ENCODE measurements at places on chromosomes 2 and 18.
A peak's percentile ranks its signal among the peaks of the same experiment; 100 is the strongest.

GRCh38 chr2:40168546-40168945 lies 283.3 kb downstream of the SLC8A1 start:
- no peak for DNase-seq

DNA sequence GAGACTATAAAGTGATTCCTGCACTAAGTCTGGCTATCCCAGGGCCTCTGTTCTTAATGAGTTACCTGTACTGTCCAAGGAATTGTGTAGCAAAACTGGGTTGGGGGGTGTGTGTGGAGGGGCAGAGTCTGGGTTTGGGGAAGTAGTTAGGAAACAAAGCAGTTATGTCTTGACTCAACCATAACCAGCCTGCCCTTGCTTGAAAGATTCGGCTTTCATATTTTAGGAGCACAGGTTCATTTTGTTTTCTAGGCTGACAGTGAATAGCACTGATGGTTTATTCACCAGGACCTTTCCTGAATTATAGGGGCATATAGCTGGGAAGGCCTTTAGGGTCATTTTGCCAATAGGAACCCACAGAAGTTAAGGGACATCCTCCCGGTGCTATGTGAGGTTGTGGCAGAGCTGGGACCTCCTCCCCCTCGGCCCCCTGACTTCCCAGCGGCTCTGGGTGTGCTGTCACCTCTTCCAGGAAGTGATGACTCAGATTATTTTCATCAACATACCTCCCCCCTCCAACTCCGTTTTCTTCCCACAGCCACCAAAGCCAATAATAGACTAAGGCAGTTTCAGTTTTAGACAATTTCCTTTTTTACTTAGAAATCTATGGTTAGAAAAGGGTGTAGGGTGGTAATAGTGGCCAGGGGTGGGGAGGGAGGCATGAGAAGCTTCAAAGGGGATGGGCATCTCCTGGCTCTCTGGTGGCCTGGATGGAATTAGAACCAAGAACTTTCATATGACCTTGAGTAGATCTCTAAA lies 44.8 kb downstream of the SETBP1 start:
- DNase-seq = peak; percentile 50

- DNase-seq = no peak
Observed at GRCh38 chr18:36534154-36534688, 236.7 kb downstream of the FHOD3 start.

GRCh38 chr2:239081622-239082021 lies 233.7 kb downstream of the TWIST2 start:
- no peak for DNase-seq

DNA sequence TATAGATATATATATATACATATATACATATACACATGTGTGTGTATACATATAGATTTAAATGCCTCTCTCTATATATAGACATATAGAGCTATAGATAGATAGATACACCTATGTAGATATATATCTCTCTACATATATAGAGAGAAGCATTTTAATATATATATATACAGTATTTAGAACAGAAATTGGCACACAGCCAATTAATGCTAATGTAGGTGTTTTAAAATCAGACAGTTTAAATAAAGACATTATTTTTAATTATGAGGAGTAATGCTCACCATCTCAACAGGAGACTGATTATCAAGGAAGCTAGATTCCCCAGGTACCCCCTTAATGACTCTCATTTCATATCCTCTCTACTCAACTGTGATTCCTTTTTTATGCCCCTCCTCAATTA lies 170.7 kb upstream of the CRIM1 start:
- no peak for DNase-seq

DNA sequence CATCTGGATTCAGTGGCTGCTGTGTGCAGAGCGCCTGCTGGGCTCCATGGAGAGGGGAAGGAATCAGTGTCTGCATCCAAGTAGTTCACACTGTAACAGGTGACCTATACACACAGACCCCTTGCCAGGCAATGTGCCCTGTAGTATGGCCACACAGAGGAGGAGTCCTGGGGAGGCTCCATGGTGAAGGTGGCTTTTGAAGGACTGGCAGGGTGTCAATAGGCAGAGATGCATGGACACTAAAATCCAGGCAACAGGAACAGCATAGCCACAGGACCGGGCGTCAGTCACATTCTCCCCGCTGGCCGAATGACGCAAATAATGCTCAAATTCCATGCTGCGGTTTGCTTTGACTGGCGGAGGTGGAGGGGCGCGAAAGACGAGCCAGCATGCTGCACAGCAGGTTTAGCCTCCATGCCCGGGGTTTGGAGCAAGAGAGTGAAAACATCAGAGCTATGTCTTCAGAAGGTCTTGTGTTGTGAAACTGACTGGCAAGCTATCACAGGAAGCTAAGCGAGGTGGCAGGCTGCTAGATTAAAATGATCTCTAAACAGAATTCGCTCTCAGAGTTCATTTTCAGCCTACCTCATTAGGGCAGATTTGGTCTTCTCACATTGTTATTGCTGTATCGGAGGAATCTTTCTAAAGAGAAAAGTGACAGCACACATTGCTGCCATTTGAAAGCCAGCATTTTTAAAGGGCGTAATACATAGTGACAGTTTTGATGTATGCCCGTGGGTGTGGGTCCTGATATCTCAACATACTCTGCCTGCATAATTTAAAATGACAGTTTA lies 1.2 kb upstream of the CHMP1B start:
- peak; percentile 92 for DNase-seq

GRCh38 chr2:9771101-9771449 lies 72.2 kb upstream of the TAF1B start:
- no peak for DNase-seq

DNA sequence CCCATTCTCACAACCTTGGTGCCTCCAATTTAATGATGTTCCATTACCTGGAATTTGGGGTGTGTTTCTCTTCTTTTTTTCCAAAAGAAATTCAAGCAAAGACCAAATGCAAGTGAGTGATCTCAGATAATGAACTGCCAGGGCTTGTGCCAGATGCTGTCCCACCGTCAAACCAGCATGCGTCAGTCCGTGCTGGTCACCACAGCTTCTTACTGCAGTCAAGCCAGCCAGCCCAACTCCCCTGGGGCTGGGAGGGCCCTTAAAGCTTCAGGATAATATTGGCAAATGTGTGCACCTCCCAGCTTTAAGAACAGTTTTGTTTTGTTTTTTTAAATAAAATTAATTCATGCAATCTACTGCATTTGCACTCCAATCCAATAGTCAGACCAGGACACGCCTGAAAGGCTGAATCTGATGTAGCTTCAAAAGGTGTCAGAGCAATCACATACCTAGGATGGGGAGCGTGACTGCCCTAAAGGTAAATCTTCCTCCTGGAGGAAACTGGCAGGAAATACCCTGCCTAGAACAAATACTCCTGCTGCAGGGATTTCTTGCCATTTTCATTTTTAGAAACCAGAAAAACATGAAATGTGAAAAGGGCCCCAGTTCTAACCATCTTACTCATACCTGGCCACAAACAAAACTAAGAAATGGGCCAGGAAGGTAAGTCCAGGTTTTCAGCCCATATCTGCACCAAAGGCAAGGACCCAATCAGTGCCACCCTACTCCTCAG lies 26.8 kb upstream of the SP3 start:
- DNase-seq = no peak

- DNase-seq = peak; percentile 54
Observed at GRCh38 chr2:219737270-219737691, 109.9 kb downstream of the SLC4A3 start.

DNA sequence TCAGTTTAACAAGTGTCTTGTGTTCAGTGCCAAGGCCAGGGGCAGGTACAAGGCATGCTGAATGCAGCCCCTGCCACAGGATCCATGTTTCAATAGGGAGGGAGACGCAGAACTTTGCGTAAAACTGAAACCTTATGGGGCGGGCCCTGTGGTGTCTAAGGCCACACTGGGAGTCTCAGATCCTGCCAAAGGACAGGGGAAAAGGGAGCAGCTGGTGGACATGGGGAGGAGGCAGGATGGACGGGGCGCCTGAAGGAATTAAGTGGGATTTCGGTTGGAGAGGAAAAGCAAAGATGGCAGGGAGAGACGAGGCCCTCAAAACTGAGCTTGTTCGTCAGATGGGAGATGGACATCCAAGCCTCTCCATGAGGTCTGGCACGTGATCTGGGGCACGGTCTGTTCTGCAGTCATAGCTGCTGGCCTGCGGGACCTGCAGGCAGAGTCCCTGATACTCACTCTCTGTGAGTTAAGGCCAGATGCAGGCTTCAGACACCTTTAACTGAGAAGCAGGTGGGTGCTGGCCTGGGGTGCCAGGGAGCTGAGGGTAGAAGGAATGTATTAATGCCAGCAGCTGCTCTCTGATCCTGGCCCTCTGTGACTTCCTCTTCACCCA lies 48.8 kb downstream of the TCF7L1 start:
- no peak for DNase-seq

DNA sequence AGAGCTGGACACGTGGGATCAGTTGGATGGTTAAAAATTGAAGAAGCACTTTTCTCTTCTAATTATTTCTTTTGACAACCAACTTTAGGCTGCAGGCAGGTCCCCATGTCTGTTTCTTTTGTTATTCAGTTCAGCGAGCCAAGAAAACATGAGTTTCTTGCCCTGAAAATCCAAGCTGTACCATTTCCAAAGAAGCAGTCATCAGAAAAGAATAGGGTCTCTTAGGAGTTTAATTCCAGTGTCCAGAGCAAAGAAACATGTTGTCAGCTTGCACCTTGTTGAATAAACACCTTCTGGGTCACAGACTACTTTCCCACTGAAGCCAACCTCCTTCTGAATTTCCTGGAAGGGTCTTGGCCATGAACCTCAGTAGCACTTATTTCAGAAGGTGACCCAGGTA lies 170.5 kb upstream of the COPS8 start:
- no peak for DNase-seq

Measured in DMS53 (cell line).